ENCODE measurements at places on chromosomes 3 and 15.
A peak's percentile ranks its signal among the peaks of the same experiment; 100 is the strongest.

- DNase-seq: no peak
Observed at GRCh38 chr3:6120786-6121185, 740.1 kb upstream of the GRM7 start.

DNA sequence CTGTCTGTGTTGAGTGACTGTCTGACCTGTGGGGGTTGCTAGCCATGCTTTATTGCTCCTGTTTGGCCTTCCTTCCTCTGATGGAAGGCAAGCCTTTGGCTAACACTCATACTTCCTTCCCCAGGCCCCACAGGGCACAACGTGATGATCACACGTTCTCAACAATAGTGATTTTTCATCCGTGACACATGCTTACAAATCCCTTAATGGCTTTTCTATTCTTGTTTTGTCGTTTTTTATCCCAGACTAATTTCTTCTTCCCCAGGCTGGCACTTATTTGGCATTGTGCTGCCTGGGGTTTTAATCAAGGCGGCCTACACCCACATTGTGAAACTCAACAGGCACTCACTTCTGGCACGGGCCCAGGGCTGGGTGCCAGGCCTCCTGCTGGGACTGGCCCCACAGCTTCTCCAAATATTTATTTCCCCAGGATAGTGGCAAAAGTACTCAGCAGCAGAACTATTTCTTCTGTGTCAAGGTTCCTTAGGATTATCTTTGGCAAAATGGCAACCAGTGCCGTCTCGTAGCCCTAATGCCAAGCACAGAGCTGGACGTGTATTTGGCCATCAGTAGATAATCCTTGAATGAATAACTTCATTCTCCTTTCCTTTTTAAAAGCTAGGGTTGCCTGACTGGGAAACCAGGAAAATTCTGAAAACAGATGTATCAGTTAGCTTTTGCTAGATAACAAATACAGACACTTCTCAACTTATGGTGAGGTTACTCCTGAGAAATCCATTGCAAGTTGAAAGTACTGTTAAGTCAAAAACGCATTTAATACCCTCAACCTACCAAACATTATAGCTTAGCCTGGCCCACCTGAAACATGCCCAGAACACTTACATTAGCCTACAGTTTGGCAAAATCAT is 30.6 kb downstream of the CMTM7 start:
- peak; percentile 40 for DNase-seq

GRCh38 chr3:17061005-17061404 is 176.2 kb downstream of the PLCL2 start:
- DNase-seq: no peak

DNA sequence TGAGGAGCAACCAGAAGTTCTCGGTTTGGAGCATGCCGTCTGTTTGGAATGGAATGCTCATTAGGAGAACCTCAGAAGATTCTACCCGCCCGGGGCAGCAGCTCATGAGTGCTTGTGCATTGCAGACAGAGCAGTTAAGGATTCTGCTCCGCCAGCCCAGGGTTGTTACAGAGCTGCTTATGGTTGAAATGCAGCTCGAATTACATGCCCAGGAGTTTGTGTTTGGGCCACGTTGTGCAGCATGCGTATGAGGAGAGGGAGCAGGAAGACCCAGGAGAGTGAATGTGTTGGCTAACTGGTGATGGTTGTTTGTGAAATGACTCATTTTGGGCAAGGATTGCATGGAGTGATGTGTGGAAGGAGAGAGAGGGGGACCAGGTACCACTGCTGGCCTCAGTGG is 9.0 kb downstream of the FGD5 start:
- no peak for DNase-seq

DNA sequence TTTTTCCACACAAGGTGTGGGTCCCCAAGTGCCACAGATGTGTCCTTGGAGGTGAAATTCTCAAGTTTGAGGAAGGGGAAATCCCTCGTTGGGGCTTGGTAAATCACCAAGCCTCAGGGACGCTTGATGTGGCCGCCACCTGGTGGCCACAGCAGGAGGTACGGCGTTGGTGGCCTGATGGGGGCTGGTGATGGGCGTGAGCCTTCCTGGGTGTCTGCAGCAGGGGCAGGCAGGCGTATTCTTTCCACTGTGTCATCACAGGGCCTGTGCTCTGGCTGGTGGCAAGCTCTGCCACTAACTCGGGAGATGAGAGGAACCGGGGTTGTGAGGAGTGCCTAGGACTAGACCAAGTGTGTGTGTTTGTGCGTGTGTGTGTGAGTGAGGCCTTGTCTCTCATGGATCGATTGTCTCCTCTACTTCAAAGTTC is 4.2 kb downstream of the ACOX2 start:
- no peak for DNase-seq

DNA sequence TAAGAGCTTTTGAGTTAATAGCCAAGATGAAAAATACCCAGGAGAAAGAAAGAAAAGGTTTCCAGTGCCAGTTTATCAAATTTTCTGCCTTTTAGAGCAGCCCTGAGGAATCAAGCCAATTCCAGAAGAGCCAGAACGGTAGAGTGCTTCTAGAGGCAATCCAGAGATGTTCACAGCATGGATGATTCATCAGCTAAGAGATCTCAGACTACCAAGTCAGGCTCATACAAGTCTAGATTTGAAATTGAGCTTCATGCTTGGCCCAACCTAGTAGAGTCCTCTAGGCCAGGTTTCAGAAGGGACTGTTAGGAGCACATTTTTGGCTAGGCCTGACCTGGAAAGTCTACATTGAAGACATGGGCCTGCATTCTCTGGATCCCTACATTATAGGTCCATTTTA is 15.5 kb downstream of the WDR48 start:
- DNase-seq: no peak

GRCh38 chr3:148280623-148281242 is 417.0 kb upstream of the AGTR1 start:
- no peak for DNase-seq

GRCh38 chr3:114675104-114675503 is 381.3 kb downstream of the TIGIT start:
- DNase-seq: no peak

DNA sequence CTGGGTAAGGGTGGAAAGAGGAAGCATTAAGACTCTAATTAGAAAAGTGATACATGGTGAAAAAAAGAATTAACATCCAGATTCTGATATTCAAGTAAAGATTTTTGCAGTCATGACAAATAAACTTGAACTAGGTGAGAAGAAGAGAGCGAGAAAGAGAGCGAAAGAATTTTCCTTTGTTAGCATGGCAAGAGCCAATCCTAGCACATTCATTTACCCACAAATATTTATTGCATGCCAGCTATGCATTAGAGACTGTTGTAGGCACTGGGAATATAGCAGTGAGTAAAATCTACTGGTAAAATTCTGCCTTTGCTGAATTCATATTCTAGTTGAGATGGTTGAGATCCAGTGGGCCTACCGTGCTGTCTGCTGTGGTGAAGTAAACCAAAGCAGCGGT is 177.9 kb upstream of the DPH6 start:
- DNase-seq: no peak

- no peak for DNase-seq
Observed at GRCh38 chr3:120773932-120774331, 31.4 kb downstream of the GTF2E1 start.
